ENCODE measurements at places on chromosomes 1 and 21. TPM values are rescaled to one million over a fixed set of nuclear protein-coding genes. Genes with fewer than 3 reads are reported as not detected.

DNA sequence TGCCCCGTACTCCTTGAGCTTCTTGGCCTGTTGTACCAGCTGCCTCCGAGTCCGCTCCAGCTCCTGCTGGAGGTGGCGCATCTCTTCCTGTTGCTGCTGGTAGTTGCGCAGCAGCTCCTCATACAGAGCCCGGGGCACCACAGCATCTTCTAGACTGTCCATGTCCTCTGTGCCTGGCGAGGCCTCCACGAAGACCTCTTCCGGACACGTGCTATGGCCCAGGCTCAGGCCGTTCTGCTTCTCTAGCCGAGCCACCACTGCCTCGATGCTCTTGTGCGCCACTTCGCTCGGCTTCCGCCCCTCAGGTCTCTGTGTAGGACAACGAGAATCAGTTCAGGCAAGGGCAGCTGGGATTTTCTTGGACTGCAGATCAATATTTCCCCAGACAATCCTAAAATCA is 17.7 kb downstream of the BEND5 start:
- DNase-seq: no peak

DNA sequence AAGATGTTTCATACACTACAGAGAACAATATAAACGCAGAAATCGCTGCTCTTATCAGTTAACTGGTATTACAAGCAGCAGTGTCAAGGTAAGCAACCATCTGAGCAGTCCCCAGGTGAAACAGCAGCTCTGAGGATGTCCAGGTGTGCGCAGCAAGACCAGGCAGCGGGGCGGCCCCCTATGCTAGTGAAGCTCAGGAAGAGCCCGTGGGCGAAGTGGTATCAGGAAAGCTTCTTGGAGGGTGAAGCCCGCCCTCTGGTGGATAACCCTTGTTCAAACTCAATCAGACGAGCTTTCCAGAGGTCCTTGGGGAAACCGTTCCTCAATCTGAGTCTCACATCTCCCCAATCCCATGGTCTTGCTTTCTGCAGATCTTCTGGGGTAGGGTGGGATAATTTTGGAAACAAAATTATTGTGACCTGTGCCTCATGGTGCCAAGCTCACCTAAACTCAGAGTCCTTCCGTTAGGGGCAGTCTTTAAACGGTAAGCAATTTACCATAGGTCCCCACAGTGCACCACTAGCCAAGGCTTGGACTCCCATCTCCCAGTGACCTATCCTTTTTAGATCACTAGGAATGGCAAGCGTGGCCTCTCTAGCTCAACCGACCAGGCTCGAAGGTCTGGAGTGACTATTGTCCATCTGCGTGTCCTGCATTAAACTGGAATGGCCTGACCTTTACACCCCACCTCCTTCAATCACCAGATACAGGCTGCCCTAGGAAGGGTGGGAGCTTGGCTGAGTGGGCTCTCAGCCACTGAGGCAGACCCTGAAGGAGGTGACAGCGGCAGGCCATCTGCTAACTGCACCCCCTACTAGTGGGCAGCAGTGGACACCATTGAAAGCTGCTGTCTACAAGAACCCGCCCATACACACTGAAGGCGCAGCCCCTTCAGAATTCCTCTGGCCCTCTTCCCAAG is 13.6 kb upstream of the FAM110D start:
- peak; percentile 80 for DNase-seq

DNA sequence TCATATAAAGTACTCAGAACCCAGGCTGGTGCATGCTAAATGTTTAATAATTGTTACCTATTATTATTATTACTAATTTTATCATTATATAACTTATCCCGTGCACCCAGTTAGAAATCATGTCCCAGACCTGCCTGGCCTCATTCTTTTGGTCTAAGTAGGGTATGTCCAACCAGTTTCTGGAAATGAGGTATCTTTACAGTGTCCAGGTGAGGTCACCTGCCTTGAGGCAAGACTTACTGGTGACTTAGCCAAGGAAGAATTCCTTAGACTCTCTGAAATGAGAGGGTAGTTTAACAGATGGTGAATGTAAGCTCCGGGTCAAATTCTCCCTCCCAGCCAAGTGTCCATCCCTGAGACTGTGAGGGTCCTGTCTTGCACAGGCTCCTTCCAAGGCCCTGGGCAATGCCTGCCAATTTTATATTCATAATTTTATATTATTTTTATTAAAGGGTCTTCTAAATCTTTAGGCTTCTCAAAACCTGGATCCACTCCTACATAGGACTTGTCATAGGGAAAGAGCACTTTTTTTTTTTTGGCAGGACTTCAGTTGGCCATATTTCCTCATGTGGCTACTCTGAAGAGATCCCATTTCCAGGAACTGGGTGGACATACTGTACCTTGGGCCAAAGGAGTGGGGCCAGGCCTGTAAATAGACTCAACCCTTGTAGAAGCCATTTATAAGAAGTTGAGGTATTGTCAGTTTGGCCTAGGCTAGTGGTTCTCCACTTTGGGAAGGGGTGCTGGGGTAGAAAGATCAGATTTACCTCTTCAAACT is 96.7 kb upstream of the KCNA3 start:
- no peak for DNase-seq

RHD gene
- not detected for total RNA-seq

DNA sequence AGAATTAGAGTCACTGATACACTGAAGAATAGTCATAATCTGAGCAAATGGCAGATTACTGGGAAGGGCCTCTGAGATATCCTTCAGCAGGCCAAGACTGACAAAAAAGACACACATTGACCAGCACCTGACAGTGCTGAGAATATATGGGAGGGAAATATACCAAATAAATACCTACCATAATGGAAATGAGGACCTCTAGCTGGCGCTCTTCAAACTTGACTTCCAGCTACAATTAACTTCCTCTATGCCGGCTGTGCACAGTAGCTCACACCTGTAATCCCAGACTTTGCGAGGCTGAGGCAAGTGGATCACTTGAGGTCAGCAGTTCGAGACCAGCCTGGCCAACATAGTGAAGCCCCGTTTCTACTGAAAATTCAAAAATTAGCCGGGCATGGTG is 69.5 kb downstream of the NPHS2 start:
- no peak for DNase-seq

ALX3 gene
- 0.52 TPM for total RNA-seq

GRCh38 chr1:169697755-169698154 is 13.7 kb downstream of the SELL start:
- DNase-seq: no peak

DNA sequence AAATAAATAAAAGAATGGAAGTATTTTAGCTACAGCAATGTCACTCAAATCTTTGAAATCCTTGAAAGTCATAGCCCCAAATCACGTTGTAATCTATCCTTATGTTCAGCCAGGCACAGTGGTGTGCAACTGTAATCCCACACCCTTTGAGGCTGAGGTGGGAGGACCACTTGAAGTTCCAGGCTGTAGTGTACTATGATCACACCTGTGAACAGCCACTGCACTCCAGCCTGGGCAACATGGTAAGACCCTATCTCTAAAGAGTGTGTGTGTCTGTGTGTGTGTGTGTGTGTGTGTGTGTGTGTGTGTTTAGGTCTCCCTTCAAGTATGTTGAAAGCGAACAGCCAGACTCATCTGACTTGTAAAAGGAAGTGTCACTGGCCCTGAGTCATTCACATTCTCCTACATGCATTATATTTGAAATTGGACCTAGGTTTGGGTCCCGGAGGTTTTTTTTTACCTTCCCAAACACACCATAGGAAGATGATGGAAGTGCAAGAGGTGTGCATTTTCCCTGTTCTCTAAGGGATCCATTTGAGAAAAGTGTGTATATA is 50.1 kb downstream of the ZNF281 start:
- no peak for DNase-seq

DNA sequence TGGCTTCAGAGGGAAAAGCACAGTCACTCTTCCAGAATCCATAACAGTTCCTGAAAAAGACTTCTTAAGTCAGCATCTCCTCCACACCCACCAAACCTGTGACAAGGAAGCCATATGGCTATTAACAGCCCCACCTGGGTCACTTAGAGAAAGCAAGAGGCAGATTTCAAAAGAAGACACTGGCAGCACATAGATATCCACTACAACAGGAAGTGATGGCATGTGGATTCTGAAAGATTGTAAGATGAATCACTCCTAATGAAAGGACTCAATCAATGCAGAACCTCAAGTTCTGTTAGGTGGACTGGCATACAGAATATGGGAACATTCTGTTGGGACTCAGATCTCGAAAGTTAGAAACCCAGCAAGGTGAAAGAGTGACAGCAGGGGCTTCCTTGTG is 365.9 kb downstream of the TGFB2 start:
- no peak for DNase-seq

- DNase-seq: no peak
These were observed 13.3 kb upstream of the SPOCD1 start for GRCh38 chr1:31828926-31829690.

- no peak for DNase-seq
These were observed 738.0 kb downstream of the PTPRU start for GRCh38 chr1:29974316-29974724.

DNA sequence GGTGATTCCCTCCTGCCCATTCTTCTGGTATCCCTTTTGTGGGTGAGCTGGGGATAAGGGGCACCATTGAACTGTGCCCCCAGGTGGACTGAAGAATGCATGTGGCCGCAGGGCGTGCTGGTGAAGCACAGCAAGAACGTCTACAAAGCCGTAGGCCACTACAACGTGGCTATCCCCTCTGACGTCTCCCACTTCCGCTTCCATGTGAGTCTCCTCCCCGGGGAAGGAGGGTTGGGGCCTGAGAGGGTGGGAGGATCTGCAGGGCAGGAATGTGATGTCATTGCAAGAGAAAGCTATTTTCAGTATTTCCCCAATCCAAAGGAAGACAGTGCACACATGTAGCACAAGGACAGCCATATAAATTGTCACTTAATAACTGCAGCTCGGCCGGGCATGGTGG is 7.5 kb upstream of the KPNA6 start:
- no peak for DNase-seq

GRCh38 chr21:45029298-45029947 is 45.0 kb upstream of the ADARB1 start:
- peak; percentile 81 for DNase-seq

PLCH2 gene
- total RNA-seq: 170 TPM

DNA sequence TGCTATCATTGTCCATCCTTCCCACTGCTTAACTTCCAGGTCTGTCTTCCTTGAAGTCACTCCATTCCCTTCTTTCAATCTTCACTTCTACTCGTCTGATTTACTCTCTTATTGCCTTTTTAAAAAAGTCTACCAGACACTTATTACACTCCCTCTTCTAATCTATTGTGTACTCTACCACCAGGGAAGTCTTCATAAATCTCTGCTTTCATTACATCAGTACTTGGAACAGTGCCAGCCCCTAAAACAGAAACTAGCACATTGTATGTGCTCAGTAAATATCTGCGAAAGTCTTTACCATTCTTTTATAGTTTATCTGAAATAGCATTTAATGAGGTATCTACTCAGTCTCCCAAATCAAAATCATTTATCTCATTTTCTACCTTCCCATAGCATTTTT is 236.4 kb downstream of the USH2A start:
- DNase-seq: no peak

GRCh38 chr1:60483509-60483908 is 409.9 kb upstream of the C1orf87 start:
- DNase-seq: no peak

DNA sequence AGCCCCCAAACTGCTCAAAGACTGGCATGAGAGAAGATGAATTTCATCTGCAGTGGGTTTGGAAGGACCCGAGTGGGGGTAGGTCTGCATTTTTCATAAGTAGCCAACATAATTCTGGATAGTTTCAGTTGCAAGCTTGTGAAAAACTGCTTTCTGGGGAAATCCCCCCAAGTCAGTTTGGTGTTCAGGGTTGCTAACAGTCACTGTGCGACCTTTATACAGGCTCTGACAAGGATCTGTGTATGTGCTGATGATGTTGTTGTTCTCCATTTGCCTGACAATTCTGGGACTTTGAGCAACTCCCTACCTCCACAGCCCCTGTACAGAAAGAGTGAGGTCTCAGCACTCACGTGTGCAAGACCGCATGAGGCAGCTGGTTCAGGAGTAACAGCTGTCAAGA is 87.9 kb downstream of the SUSD4 start:
- DNase-seq: no peak

- DNase-seq: no peak
These were observed 28.8 kb downstream of the MAN1A2 start for GRCh38 chr1:117396074-117396473.

DNA sequence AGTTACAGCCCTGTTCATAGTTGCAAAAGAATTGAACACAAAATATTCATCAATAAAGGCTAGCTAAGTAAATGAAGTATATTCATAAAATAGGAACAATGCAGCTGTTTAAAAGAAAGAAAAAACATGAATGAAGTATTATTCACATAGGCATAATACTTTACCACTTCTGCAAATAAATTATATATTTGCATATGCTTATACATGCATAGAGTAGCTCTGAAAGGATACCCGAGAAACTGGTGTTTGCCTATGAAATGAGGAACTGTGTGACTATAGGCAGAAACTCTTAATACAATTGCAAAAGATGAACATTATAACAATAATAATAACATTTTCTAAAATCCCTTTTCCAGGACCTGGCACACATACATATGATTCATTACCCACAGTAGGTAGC is 385.9 kb downstream of the DSCAM start:
- DNase-seq: no peak

- DNase-seq: no peak
These were observed 19.4 kb downstream of the ARMH1 start for GRCh38 chr1:44693900-44694299.

GRIK3 gene
- 0.04 TPM for total RNA-seq

- DNase-seq: no peak
These were observed 170.9 kb downstream of the C1orf21 start for GRCh38 chr1:184557423-184558347.

DNA sequence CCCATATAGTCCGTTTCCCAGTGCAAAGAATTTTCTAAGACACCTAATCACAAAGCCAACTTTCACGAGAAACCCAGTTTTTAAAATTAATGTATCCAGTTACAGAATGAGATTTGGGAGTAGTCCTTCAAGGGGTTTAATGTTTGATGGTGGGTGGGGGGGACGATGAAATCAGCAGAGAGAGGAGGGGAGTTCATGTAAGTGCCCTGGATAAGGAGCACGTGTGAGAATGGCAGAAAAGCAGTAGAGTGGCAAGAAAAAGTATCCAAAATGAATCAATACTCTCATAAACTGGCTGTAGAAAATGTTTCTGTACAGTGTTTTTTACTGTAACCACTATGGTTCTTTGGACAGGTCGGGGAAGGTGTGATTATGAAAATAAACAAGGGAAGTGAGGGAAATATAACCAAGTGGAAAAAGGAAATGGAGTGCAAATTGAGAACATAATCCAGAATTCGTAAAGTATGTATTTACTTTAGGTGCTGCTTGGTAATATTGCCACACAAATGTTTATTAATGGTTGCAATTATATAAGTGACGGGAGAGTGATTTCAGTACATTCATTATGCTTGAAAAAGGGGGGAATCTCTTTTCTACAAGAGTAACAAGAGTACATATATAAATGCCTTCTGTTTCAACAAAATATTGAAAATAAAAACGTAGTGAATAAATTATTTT is 118.7 kb upstream of the RRP15 start:
- DNase-seq: no peak

DNA sequence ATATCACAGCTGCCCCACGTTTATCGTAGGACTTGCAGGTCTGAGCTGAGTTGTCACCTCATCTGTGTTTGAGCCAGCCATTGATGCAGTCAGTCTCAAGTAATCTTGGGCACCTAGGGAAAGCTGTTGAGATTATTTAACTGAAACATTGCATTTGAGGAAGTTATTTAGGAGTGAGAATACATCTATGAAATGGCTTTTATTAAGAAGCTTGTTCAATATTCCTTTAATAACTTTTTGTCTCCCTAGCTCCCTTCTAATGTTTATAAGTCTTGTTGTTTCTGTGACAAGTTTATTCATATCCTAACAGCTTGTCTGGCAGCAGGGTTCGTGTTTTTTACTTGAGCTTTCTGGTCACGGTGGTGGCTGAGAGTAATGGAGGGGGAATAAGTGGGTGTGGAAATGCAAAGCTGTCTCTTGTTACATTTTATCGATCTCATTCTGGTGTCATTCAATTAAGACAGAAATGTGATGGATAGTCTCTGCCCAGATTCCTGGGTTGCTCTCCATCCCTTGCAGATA is 555.9 kb downstream of the USP25 start:
- no peak for DNase-seq
